ENCODE measurements at places on chromosomes 3 and 15.

- no peak for DNase-seq
These were observed 56.0 kb downstream of the CLEC3B start for GRCh38 chr3:45082142-45082538.

DNA sequence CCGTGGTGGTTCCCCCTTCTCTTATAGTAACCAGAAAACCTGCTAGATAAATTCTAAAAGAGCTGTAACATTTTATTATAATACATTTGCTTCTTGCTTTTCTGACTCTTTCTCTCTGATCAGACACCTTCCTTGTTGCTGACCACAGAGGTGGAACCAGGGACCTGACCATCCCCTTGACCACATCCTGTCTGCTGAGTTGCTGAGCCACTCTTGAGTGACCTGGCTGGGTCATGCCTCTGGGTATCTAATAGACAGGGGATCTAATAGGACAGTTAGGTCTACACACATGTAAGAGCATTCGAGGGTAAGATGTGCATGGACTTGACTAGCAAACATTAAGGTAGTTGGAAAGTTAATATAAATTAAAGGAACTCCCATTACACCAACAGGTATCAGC, 22.8 kb upstream of the TRIM59 start:
- DNase-seq, result no peak

DNA sequence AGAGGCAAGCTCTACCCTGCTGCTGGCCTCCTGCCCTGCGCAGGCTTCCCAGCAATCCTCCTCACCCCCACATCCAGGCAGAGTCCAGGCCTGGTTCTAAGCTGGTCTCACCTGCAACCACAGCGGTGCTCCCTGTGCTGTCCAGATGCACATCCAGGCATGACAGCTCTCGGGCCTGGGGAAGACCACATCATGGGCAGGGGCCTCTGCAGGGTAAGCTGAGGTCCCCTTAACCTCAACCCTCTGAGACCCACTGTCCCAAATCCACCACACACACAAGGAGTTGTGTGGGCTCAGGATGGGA, 10.8 kb downstream of the PLA2G4D start:
- DNase-seq, result no peak

DNA sequence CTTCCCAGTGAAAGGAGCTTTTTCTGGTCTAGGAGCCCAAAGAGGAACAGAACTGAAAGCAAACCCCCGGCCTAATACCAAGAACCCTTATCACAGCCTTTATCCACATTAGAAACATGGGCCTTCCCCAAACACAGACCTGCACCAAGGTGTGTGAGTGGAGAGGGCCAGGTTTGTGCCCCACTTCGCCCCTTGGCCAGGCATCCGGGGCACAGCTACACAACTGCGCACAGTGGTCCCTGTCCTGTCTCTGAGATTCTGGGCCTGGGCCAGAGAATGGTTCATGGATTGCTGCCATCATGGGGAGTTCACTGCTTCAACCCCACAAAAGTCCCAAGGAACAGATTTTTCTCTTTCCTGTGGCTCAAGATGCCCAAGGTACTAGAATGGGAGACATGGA, 125.5 kb upstream of the ABHD17C start:
- no peak for DNase-seq

GRCh38 chr3:180290300-180290699, 253.6 kb upstream of the PEX5L start:
- DNase-seq, result no peak

DNA sequence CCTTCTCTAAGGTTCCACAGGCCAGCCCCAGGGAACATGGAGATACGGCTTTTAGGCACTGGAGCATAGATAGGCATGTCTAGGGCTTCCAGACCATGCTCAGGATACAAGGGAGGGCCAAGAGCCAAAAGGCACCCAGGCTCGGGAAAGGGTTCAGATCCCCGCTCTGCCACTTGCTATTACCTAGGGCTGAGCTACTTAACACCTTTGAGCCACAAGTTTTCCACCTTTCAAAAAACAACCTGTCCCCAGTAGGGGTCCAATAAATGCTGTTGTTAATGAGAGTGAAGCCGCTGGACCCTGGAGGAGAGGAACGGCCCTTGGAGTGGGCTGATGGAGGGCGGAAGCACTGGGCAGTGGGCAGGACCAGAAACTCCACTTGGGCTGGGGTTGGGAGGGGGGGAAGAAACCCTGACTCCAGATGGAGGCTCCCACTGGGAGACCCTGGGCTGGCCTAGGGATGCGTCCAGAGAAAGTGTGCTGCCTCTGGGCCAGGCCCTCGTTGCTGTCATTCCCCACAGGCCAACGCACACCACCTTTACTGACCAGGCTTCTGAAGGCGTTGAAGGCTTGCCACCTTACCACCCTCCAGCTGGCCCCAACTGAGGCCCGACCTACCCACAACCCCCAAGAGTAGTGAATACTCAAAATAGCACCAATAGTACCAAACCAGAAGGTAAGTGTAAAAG, 8.6 kb upstream of the ITPKA start:
- no peak for DNase-seq

- DNase-seq, result no peak
These were observed 48.7 kb upstream of the MDFIC2 start for GRCh38 chr3:70360979-70361760.

DNA sequence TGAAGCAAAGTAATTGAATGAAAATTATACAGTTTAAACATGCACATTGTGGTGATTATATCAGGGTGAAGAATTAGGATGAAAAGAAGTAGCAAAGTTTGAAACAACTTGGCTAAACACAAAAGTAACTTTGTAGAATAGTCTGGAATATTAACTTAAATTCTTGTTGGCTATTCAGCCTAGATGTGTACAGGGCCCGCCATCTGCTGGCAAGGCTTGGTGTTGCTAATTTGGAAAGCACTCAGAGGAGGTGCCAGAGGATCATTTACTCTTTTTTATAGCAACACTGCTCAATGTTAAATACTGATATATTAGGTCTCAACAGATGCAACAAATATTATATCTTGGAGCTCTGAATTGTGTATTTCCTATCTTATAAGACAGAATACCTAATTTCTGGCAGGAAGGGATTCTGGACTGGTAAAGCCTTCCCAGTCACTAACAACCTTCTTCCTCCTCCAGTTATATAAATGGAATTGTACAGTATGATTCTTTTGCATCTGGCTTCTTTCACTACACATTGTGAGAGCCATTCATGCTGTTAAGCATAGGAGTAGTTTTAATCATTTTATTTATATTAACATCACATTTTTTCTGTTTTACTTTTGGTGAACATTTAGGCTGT, 36.1 kb downstream of the TTC23 start:
- peak; percentile 74 for DNase-seq

DNA sequence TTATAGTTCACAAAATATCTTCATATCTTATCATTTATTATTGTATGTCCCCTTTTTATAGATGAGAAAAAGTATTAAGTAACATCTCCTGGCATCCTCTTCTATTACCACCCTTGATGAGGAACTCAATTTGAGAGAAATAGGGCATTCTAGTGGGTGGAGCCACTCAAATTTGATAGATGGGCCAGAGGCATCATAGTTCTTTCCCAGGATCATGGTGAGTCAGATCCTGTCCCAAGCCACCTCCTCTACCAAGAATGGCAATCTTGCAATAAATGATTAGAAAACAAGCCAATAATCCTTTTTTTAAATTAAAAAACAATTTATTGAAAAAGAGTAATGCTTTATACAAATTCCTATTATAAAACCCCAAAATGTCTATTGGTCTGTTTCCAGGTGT, 16.8 kb downstream of the CLDN1 start:
- DNase-seq, result no peak

DNA sequence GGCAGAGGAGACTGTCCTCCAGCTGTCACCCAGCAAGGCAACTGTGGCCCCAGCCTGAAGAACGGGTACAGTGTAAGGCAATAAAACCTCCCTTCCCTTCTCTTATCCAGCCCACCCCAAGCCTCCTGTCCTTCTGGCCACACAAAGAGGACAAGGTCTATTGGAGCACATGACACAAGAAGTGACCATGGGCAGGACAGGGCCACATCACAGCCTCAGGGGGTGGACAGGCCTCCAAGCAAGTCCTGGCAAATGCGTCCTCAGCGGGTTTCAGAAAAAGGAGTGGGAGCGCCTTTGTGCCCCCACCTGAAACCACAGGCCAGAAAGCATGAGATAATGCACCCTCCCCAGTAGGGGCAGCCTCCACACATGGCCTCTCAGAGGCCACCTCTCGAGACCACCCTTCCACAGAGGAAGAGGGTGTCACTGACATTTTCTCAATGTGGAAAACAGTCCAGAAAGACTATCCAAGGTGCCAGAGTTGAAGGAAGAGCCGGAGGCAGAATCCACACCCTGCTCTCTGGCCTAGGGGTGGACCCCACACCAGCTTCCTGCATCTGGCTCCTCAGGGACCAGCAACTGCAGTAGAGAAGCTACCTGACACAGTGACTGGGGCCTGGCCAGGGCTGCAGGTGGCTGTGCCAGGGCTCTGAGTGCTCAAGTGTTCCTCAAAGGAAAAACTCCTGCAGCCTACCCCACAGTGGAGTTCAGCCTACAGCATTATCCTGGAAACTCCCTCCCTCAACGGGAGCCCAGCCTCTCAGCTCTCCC, 43.9 kb downstream of the CCDC12 start:
- no peak for DNase-seq

DNA sequence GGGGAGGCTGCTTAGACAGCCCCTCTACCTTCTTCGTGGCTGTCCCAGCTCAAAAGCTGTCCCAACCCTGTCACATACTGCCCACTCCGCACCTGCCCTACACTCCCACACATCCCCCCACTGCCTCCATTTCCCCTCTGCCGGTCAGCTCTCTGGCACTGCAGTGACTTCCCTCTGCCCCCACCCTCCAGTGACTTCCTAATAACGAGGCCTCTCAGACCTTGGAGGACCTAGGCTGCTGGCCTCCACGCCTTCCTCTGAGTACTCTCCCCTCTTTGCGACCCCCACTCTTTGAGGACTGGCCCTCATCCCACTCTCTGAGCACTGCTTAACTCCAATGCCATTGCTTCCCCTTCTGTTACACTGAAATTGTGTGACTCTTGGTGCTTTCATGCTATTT, 45.3 kb downstream of the KY start:
- no peak for DNase-seq

DNA sequence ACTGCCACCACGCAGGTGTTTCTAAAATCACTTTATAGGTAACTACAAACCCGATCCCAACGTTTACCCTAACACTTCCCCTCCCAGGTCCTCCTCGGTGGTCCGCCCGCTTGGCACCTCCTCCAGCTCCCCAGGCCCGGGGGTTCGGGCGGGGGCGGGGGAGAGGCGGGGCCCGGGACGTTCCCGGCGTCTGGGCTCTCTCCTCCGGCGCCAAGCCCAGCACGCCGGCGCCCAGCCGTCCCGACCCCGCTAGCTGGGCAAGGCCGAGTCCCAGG, 562 bp downstream of the CGGBP1 start:
- DNase-seq, result no peak

DNA sequence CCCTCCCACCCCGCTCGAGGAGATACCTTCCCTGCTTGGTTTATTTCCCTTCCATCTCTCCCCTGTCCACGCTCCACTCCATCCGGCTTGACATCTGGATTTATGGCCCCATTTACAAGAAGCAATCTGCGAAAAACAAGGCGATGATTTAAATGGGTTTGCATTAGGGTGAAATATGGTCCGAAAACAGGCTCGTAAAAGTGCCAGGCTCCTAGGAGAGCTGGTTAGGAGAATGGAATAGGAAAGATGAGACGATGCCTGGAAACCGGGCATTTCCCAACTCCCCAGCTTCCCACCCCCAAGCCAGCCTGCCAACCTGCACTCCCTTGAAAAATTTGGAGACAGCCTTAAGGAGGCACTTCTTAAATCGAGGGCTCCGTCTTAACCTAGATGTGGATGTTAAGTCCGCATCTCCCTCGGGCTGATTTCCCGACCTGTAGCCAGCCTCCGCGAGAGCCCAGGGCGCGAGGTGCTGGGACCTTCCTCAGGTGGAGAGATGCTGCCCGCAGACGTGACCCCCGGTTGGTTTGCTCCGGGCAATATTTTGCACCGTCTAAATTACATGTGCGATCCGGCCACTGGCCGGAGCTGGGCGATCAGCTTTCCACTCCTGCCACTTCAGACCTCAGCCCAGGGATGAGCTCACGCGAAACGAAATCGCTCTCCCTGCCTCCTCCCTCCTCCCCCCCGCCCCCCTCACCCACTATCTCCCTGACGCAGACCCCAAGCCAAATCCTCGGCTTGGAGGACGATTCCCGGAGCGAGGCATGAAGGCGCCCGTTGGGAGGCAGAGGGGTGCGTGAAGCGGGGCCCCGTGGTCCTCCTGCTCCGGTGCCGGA, 1.3 kb downstream of the GRM7 start:
- no peak for DNase-seq

GRCh38 chr15:32991619-32992111, 202.8 kb downstream of the FMN1 start:
- peak; percentile 34 for DNase-seq

DNA sequence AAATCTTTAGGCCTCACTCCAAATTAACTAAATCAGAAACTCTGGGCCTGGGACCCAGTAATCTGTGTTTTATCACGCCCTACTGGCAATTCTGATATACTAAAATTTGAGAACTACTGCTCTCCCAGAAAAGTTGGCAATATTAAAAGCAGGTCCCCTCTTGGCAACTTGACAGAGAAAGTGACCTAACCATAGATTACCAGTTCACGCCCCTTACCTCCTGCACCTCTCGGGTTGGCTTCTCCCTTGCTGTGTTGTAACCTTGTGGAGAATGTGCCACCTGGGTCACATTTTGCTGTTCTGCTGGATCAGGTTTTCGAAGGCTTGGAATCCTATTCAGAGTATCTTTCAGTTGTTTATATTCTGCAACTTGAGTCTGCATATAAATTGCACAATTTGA, 59.1 kb downstream of the GOLIM4 start:
- no peak for DNase-seq

- no peak for DNase-seq
These were observed 14.0 kb downstream of the TIGIT start for GRCh38 chr3:114307832-114308231.

GRCh38 chr3:190608850-190609589, 95.1 kb downstream of the IL1RAP start:
- DNase-seq, result no peak

GRCh38 chr3:171765511-171765887, 44.8 kb downstream of the PLD1 start:
- DNase-seq, result no peak

Data from NCI-H1417 (cell line).